ENCODE measurements at places on chromosomes 1 and 21.

DNA sequence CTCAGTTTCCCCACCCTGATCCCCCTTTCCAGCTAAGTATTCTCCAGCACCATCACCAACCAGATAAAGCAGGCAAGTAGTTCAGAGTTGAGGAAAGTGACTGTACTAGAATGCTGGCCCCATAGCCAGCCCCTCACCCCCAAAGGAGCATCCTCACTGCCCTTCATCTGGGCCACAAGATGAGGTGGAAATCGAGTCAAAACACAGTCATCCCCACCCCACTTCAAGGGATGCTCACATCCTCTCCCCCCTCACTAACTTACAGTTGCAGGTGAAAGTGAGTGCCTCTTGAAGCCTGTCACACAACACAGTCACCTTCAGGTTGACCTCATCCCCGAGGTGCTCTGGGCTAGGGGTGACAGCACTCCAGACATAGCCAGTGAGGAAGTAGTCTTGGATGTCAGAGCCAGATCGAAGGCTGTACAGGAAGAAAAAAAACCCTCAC, 30.4 kb downstream of the PIK3C2B start:
- peak; percentile 86 for ATAC-seq

DNA sequence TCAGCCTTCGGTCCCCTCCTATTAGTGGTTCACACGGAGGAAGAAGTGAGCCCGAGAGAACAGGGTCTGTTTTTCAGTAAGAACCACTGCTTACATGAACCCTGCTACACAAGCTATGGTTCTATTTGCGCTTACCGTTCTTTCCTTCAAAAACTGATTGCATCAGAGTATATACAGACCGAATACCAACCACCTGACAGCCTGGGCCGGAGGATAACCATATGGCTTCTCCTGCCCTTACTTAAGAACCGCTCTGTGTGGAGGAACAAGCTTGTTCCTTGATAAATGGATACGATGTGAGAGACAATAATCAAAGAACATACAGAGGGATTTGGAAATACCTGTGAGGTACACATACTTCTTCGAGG, 1.1 kb upstream of the KCNT2 start:
- ATAC-seq, result no peak

- no peak for ATAC-seq
These were observed 40.7 kb upstream of the SLC5A9 start for GRCh38 chr1:48181669-48182367.

DNA sequence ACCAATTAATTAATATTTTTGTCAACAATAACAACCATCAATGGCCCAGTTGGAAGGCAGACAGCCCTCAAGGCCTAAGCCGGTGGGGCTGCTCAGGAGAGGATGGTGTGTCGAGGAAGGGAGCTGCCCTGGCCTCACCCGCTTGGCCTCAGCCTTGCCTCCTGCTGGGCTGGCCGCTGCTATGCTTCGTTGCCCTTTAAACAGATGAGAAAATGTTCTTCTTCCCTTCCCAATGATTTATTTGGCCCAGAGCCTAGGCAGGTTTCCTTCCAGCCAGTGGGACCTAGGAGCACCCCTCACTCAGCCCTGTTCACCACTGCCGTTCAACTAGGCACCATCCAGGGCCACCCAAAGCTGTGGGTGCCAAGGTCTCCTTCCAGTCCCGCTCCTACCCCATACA, 3.1 kb upstream of the ADGRB2 start:
- ATAC-seq, result no peak

GRCh38 chr1:60857851-60858250, 224.5 kb upstream of the NFIA start:
- no peak for ATAC-seq

DNA sequence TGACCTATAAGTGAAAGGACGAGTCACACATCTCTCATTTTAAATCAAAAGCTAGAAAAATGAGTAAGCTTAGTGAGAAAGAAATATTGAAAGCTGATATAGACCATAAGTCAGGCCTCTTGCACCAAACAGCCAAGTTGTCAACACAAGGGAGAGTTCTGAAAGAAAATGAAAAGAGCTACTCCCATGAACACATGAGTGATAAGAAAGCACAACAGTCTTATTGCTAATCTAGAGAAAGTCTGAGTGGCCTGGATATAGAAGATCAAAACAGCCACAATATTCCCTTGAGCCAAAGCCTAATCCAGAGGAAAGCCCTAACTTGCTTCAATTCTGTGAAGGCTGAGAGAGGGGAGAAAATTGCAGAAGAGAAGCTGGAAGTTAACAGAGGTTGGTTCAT, 175.0 kb downstream of the SMYD3 start:
- peak; percentile 63 for ATAC-seq

DNA sequence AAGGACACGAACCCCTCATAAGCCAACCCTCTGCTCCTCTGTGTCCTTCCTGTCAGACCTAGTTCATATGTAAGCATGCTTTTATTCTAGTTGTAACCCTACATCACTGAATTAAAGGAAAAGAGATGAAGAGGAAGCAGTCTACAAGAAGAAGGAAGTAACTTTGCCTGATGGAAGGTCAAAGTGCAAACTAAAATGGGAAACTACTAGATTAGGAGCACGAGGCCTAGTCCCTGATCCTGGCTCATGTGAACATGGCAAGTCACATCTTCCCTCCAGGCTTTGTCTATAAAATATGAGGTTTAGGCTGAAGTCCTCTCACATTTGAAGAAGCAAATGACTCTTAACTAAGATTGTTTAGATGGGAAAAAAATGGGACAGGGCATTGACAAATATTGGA, 13.2 kb downstream of the ZMYND12 start:
- no peak for ATAC-seq

DNA sequence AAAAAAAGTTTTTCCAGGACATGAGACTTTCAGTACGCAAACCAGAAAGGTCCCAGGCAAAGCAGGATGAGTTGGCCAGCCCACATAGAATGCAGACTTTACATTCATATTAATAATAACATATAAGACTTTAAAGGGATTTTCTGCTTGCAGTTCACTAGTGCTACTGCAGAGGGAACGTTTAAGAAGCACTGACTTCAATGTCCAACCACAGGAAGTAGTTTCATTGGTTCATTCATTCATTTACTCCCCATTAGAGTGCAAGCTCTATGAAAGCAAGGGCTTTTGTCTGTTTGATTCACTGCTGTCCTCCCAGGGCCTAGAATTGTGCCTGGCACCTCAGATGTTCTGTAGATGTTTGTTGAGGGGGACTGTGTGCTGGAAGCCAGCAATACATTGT, 11.8 kb upstream of the SERINC2 start:
- ATAC-seq, result peak; percentile 39

DNA sequence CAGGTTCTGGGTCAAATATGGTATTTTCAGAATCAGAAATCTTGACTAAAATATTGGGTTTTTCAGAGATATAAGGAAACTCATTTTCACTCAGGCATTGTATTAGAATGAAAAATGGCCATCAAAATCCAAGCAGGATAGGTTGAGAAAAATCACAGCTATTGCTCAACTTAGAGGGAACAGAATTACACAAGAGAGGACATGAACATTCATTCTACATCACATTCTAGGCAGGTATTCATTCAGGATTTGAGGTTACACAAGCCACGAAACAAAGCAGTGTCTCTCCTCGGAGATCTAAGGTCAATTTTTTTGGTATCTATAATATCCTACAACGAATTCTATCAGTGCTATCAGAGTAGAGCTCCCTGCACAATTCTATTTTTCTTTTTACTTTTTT, 163.6 kb upstream of the HP1BP3 start:
- no peak for ATAC-seq

DNA sequence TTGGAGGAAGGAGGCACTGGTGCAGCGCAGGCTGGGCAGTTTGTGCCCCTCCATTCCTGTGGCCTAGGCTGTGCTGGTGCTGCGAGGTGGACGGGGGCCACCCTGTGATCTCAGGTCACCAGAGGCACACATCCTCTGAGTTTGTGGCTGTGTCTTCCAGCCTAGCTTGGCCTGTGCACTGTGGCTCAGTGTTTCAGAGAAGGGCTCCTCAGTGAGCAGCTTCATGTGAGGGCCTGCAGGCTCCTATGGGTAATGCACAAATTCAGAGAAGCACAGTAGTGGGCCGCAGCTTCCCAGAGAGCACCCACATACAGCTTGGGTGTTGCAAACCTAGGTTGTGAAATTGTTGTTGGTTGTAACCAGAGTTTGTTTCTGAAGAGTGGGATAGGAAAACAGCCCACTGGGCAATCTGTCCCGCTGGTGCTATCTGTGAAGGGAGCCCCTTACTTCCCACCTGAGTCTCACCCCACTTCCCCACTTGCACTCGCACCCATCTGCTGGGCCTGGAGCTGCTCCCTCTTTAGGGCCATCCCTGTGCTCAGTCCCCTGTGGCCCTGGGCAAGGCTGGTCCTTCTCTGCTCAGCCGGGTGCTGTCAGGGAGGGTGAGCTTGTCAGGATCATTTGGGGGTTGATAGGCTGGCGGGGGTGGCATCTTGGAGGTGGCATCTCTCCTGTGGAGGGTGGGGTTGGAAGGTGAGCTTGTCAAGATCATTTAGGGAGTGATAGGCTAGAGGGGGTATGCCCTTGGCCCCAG, 30.2 kb downstream of the SNAP47 start:
- no peak for ATAC-seq

DNA sequence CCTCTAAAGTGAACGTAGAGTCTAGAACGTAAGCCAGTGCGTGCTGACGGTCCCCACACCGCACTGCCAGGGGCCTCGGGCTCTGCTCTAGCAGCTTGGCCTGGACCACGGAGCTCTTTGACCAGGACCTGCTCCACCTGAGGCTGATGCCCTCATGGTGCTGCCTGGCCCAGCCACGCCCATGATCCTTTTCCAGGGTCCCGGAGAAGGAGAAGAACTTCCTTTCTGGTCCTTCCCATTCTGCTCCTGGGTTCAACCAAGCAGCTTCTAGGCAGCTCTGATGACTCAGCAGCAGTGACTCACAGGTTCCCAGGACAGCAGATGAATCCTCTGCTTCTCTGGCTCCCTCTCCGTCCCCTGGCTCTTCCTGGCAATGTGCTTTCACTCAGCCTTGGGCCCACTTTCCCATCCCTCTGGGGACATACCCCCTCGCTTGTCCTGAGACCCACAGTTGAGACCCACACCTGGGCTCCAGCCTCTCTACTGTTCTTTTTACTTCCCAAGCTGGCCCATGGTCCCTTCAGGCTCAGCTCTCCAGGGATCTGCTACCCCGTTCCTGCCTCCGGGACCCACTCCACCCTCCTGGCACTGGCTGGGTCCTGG, 246.3 kb upstream of the RAB4A start:
- ATAC-seq, result peak; percentile 35

DNA sequence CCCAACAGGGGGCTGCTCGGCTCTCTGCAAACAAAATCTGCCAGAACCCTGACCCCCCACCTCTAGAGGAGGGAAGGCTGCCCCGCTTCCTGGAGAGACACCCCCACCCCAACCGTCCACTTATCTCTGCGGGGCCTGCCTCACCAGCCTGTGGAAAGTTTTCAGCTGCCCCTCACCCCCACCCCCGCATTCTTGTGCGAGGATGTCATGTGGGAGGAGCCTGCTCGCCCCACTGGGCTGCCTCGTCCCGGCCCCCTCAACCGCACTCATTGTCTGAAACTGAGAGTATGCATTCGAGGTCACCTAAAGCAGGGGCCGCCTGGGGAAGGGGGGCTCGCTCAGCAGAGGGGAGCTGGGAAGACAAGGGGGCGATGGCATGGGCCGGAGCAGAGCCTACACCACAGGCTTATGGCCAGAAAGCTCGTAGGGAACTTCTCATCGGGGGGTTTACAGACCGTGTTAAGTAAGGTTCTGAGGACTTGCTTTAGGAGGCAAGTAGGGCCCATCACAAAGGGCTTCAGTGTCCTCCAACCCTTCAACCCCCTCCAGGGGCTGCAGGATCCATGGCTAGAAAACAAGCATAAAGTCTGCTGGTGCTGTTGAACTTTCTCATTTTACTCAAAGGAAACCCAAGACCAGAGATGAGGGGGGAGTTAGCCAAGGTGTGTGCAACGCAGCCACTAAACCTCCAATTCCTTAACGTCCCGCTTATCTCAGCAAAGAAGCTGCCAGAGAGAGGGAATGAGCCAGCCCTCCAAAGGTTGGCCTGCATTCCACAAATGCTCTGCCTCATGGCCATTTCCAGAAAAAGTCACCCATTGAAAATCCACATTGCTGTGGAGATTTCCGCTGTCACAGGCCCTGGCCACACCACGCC, 9.4 kb downstream of the EPHA2 start:
- ATAC-seq, result no peak

DNA sequence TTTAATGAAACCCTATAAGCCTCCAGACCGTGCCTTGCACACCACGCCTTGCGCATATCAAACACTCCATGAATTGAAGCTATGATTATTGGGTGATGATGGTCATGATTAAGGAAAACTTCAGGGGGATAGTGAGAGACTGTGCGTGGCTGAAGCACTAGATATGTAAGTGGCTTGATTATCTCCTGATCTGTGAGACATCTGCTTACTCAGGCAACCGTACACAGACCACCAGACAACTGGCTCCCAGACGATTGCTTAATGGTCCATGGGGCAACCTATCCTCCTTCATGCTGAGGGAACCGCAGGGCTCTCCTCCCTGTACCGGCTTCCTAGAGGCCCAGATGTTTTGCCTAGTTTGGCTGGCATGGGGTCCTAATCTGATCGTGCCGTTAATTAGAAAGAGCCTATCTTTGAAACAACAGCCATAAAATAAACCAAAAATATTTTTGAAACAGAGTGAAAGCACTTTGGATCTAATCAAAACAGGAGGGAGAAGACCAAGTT, 51.6 kb downstream of the IRF2BP2 start:
- no peak for ATAC-seq

- ATAC-seq, result no peak
These were observed 19.7 kb upstream of the SFT2D2 start for GRCh38 chr1:168206111-168206510.

GRCh38 chr1:223425550-223425949, 32.3 kb downstream of the CCDC185 start:
- no peak for ATAC-seq

- ATAC-seq, result no peak
These were observed 9.5 kb upstream of the C1orf167 start for GRCh38 chr1:11752359-11753088.

GRCh38 chr21:46038871-46039397, 57.4 kb downstream of the COL6A1 start:
- no peak for ATAC-seq

- peak; percentile 79 for ATAC-seq
These were observed at the start of gene C1orf56 for GRCh38 chr1:151047591-151047924. Gene C1orf56, plus strand, starts transcription at chr1:151047751. Its CDS starts 97 bp downstream, at chr1:151047848.

DNA sequence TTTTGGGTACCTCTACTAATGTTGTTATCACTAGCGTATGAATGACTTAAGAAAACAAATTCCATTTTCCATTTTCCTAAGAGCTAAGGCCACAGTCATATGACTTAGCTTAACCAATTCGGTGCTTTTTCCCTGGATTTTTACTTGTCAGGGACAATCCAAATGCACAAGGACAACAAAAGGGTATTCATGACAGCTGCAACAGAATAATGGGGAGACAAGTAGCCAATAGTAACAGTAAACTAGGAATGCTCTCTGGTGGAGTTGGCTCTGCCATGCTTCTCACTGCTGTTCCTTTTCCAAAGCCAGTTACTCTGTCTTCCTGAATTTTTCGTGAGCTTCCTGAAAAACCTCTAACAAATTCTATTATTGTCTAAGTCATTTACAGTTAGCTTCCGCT, 52.9 kb downstream of the LRRIQ3 start:
- no peak for ATAC-seq

GRCh38 chr1:8460132-8460544, 142.2 kb downstream of the SLC45A1 start:
- ATAC-seq, result no peak
